HAP-1 (cell line): ENCODE measurements at places on chromosomes 11 and 22.

DNA sequence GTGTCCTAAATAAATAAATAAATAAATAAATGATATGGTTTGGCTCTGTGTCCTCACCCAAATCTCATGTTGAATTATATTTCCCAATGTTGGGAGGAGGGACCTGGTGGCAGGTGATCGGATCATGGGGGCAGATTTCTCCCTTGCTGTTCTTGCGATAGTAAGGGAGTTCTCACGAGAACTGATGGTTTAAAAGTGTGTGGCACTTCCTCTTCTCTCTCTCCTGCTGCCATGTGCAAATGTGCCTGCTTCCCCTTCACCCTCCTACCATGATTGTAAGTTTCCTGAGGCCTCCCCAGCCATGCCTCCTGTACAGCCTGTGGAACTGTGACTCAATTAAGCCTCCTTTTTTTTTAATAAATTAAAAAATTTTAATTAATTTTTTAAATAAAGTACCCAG is 138.2 kb downstream of the FBXO7 start:
- no peak for DNase-seq

- no peak for DNase-seq
Measured at GRCh38 chr11:133659538-133660201, 127.4 kb upstream of the OPCML start.

DNA sequence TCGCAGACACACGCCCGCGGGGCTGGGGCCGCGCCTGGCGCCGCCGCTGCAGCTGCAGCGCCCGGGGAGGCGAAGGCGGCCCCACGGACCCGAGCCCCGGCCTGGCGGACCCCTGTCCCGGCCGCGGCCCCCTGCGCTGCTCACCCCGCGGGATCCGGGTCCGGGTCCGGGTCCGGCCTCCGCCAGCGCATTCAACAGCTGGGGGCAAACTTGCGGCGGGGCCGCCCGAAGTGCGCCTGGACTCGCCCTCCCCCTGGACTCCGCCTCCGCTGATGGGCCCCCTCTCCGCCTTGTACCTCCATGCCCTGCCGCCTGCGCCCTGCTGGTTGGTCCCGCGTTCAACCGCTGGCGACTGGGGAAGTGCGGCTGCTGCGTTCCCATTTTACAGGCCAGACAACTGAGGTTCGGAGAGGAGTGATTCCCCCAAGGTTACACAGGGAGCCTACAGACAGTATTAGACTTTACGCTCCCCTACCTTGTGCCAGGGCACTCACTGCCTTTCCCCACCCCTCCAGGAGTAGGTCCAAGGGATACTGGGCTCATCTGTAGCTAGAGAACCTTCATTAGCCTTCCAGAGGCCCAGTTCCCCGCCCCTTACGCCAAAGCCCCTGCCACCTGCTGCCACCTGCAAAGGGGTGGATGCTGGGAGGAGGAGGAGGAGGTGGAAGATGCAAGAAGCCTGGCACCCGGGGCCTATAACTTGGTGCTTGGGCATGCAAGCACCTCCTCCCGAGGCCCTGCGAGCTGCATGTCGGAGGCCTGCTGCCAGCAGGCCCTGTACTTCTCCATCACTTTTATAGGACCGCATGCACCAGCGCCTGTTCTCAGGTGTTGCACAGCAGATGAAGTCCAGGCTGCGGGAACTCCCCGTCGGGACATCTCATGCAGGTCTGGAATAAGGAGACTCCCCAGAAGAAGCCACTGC is 694 bp upstream of the ELFN2 start:
- peak; percentile 34 for DNase-seq

GRCh38 chr11:46641639-46642038 is 24.3 kb downstream of the ATG13 start:
- no peak for DNase-seq

GRCh38 chr11:129275828-129276227 is 83.7 kb upstream of the ARHGAP32 start:
- DNase-seq, result no peak

DNA sequence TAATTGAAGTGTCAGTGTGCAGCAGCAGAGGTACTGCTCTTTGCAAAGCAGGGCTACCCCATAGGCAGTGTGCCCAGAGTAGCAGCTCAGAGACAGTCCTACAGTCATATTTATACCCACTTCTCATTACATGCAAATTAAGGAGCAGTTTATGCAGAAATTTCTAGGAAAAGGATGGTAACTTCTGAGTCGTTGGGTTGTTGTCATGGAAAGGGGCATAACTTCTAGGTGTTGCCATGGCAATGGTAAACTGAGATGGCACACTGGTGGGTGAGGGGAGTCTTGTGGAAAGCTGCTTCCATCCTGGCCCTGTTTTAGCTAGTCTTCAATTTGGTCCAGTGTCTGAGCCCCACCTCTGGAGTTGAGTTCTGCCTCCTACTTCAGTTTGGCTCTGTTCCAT is 77.4 kb downstream of the MN1 start:
- DNase-seq, result no peak

- no peak for DNase-seq
Measured at GRCh38 chr22:42217019-42217751, 53.3 kb downstream of the TCF20 start.

- no peak for DNase-seq
Measured at GRCh38 chr11:827897-828192, at the start of gene CRACR2B. CRACR2B (plus strand) TSS chr11:827919; CDS start chr11:828608, 689 bp downstream.

- DNase-seq, result no peak
Measured at GRCh38 chr11:71097506-71098240, 154.7 kb downstream of the SHANK2 start.

GRCh38 chr11:111336582-111337256 is 38.4 kb downstream of the POU2AF3 start:
- no peak for DNase-seq

DNA sequence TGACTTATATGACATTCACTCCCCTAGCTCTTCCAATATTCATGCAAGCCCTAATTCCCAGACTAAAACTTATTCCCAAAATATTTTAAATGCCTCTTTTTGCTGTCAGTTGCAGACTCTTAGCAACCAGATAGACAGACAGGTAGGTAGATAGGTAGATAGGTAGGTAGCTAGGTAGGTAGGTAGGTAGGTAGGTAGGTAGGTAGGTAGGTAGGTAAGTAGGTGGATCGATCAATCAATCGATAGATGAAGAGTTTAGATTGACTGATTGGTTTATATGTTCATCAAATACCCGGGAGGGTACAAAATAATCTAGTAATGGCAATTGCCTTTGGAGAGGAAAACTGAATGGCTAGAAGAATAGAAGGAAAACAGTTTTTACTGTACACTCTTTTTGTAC is 86.3 kb downstream of the TTC28 start:
- no peak for DNase-seq

GRCh38 chr11:128725630-128726319 is 31.9 kb downstream of the FLI1 start:
- no peak for DNase-seq

GRCh38 chr11:80872116-80872728 is 1431.4 kb upstream of the TENM4 start:
- DNase-seq, result no peak

DNA sequence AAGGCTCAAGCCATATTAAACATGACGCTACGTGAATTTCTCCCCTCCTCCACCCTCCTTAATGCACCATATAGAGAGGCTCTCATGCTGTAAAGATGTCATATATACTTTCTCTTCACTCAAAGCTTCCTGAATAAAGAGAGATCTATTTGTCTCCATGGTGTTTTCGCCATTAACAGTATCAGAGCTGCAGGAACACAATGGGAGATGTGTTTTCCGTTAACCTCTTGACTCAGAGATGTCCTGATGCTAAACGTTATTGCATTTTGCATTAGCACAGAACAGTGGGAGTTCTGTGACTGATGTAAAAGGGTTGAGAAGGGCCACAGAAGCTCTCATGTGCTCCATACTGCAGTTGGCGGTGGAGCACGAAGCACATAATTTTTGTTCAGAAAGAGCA is 25.7 kb upstream of the BLID start:
- no peak for DNase-seq

- DNase-seq, result no peak
Measured at GRCh38 chr22:38267086-38267485, 5.7 kb downstream of the TMEM184B start.

DNA sequence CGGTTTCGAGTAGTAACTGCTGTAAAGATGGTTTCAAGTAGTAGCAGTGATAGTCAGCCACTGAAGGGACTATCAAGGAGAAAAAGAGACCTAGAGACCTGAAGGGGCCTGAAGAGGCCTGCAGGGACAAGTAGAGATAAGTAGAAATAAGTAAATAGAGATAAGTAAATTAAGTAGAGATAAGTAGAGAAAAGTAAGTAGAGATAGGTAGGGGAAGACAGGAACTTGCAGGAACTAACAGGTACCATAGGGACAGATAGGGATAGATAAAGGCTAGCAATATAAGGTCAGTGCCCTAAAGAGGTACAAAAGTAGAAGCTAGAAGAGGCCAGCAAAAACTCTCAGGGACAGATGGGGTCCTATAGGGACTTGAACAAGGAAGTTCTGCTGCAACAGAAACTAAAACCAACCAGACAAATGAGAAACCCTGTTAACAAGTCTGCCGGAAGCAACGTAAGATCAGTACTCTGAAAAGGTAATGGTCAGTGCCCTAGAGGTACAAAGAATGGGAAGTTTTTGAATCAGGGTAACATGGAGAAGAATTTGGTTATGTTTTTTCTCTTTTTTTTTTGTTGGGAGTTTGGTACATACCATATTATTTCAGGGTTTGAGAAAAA is 9.6 kb upstream of the SC5D start:
- no peak for DNase-seq

DNA sequence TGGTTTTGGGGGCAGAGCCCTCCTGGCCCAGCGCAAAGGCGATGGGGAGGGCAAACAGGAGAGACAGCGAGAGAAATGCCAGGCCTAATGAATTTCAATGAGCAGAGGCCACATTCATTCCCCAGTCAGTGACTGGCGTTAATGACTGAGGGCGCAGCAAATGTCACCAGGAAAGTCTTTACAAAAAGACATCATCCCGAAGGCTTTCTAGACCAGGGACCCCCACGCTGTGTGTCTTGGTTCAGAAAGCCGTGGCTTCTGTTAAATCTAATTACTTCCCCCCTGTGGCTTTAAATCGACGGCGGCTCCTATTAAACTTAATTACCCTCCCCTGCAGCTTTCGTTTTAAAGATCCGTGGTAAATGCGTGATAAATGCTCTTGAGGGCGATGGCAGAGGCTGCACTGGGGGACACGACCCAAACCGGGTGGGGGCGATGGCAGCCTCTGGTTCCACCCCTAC is 1.6 kb upstream of the FGF19 start:
- no peak for DNase-seq

- DNase-seq, result no peak
Measured at GRCh38 chr11:117731722-117732290, 65.2 kb downstream of the DSCAML1 start.

- no peak for DNase-seq
Measured at GRCh38 chr11:28673691-28674432, 565.7 kb downstream of the METTL15 start.

GRCh38 chr11:112186304-112186703 is 11.0 kb downstream of the BCO2 start:
- DNase-seq, result no peak

DNA sequence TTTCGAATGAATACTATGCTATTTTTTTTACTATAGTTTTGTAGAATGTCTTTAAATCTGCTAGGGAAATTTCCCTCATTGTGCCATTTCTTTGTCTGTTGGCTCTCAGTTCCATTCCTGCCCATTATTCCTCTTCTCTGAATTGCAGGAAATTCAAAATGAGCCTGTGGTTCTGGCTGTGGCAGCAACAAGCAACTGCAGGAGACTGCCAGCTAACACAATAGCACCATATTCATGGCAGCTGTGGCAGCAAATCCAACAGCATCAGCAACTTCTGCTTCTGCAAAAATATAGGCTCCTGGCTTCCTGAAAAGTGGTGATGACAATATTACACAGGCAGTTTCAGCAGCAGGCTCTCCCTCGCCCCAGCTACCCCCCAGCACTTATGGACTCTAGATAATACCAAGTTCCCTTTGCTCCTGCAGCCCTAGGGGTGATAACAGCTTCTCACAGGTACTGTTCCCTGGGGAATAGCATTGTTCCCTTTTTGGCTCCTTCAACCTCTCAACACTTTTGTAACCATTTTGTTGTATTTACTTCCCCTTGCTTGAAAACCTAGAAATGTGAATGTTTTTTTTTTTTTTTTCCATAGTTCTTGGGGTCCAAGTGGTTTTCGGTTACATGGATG is 9.3 kb downstream of the PATE4 start:
- no peak for DNase-seq

DNA sequence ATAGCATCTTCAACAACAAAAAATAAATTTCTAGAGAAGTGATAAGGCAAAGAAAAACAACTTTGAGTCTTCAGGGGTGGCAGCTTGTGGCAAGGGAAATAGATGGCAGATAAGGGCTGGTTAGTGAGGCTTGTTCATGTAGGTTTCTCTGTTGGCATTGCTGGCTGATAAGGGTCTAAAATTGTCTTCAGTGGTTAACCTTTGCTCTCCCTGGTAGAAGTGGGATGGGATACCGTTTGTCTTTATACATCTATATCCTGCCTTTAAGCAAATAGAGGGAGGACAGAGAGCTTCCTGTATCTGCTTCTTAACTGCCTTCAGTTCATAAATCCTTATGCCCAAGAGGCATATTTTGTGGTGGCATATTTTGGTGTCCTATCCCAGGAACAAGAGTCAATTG is 57.1 kb downstream of the TRAF6 start:
- no peak for DNase-seq

DNA sequence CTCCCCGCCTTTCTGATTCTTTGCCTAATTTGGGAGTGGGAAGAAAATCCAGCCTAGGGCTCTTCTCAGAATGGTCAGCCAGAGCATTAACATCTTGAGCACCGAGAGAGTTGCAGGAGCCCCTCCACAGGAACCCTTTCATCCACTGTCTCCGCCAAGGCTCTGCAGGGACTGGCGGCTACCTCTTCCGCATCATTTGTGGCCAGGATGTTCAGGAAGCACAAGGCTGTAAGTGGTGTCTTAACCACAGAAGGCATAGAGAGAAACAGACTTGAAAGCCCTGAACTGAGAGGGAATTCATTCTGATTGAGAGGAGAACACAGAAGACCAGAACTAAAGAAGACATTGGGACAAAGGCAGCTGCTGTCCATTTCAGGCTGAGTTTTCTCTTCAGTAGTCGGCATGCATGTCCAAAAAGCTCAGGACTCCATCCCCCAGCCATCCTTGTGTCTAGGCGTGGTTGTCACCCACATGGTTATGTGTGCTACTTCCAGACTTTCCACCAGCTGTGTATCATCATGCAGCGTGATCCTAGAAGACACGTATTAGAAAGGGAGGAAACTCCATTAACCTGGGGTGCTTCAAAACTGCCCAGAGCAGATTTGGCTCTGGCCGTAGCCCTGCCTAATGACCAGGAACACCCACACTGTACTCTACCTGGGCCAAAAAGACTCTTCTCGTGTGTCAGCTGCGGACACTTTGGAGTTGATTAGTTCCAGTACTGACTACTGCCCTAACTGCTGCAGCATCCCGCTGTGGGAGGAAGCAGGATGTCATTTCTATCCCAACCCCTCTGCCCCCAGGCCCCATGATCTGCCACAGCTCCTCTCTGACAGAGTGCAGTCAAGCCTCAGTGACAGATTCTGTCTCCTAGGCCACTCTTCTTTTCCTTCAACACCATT is 725.1 kb downstream of the NTM start:
- no peak for DNase-seq
